ENCODE measurements at places on chromosomes 5 and 9.
A peak's percentile ranks its signal among the peaks of the same experiment; 100 is the strongest.

DNA sequence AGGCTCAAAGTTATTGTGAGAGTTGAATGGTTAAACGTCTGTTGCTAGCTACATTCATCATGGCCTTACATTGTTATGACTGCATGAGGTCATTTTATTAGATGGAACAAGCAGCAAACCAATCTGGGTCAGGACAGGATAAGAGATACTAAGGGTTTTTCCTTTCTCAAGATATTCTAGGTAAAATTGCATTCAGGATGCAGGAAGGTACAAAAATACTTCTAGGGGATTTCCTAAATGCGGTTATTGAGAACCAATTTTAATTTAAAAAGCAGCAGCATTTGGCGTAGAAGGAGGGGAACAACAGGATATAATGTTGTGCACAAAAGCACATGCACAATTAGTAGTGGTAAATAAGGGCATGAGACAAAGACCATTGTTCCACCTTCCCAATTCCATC, 39.2 kb upstream of the LURAP1L start:
- DNase-seq = no peak

GRCh38 chr9:97136421-97136820, 97.5 kb upstream of the CTSV start:
- DNase-seq = no peak

DNA sequence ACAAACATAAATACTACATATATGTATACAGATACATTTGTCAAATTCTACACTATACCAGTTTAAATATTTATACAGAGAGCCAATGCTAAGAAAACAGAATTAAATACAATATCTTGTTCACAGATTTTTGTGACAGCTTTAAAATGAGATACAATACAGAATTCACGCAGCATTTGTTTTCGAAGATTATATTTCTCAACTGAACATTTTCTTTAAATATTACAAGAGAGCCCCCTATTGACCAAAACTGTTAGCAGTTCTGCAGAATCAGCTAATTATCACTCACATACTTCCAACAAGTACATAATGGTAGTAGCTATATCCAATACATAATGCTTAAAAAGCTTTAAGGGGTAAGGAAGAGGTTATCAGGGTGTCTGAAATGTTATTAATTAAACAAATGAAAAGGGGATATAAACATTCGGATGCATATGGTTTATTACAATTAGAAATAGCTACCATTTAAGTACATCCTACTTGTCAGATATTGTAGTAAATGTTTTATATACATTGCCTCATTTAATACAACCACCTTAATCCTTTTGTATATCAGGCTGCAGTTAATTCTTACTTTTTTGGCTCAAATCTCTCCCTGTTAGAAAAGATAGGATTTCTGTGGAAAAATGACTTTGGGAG, 31.7 kb downstream of the ZDHHC21 start:
- DNase-seq = no peak

- no peak for DNase-seq
Measured at GRCh38 chr5:88727705-88728313, 155.2 kb downstream of the MEF2C start.

GRCh38 chr5:105929858-105930257, 1740.9 kb downstream of the EFNA5 start:
- no peak for DNase-seq

- no peak for DNase-seq
Measured at GRCh38 chr5:174514983-174515394, 209.4 kb upstream of the MSX2 start.

GRCh38 chr9:135762921-135763320, 60.9 kb downstream of the KCNT1 start:
- no peak for DNase-seq

GRCh38 chr5:7634837-7635236, 216.1 kb downstream of the CFAP90 start:
- DNase-seq = no peak

GRCh38 chr5:81393430-81393782, 528 bp downstream of the ACOT12 start:
- DNase-seq = no peak

DNA sequence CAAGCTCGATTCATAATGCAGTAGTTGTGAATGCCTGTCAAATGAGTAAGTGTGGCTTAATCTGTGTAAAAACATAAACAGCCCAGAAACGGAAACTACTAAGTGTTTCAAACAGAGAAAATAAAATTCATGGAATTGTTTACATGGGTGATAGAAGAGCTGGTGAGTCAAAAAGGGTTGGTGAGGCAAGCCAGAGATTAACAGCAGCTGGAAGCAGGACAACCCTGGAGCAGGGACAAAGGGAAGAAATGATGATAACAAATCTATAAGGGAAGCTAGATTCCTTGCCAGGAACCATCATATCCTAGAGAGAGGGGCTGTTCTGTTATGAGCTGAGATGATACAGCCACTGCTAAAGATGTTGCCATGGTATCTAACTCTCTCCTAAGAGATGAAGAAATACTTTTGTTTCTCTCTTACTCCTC, 18.0 kb upstream of the PRR16 start:
- no peak for DNase-seq

- DNase-seq = no peak
Measured at GRCh38 chr5:134490255-134490924, 35.1 kb upstream of the JADE2 start.

- DNase-seq = no peak
Measured at GRCh38 chr5:122478741-122479442, 166.9 kb downstream of the SNCAIP start.

DNA sequence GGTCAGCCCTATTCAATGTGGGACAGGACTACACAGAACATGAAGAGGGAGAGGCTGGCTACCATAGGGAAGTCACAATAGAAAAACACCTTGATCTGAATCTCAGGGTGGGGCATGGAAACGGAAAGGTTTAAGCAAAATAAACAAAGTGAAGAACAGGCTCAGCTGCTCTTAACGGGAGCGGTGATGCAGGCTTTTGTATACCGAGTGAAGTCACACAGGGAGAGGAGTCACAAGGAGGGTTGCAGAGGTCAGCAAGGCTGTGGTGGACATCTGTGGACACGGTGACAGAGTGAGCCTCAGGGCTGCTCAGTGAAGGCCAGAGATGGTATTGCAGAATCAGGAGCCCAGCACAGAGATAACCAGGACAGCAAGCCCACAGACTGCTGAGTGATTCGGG, 30.6 kb upstream of the SEMA4D start:
- DNase-seq = no peak

DNA sequence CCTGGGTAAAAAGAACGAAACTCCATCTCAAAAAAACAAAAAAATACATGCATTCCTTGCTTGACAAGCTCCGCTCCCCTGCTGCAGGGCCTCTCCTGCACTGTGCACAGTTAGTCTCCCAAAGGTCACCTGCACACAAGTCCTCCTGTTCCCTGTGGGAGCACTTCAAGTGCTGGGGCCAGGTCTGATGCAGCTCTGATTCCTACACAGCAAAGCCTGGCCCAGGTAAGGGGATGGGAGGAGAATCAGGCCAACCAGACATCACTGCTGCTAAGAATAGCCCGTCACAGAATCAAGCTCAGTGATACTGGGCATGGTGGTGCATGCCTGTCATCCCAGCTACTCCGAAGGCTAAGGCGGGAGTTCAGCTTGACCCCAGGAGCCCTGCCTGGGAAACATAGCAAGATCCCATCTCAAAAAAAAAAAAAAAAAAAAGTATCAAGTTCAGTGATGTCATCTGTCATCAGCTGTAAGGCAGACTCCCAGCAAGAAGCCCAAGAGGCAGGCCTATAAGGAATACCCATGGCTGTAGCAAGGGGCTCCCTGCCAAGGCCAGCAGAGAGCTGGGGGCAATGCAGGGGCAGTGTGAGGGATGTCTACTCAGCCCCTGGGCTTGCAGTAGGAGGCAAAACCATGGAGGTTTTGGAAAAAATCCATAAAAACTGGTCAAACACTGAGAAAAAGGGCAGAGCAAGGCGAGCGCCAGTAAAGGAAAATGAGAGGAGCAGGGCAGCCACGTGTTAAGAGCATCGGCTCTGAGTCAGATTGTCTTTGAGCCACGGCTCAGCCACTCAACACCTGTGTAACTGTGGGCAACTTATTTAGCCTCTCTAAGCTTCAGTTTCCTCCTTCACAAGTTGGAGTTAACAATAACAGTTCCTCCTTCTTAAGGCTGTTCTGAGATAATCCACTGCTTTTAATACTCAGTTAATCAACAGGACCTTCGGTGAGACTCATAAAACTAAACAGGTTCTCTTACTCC, 3.2 kb downstream of the TPM2 start:
- no peak for DNase-seq

- DNase-seq = no peak
Measured at GRCh38 chr9:72858089-72858912, 94.6 kb downstream of the ALDH1A1 start.

- DNase-seq = peak; percentile 30
Measured at GRCh38 chr5:121503111-121503840, 348.4 kb upstream of the FTMT start.

Data from left renal pelvis (tissue), 4 donors.